ENCODE measurements at places on chromosomes 7 and 10.
A peak's percentile ranks its signal among the peaks of the same experiment; 100 is the strongest.

- no peak for DNase-seq
These were observed 11.1 kb upstream of the INA start for GRCh38 chr10:103265717-103266329.

DNA sequence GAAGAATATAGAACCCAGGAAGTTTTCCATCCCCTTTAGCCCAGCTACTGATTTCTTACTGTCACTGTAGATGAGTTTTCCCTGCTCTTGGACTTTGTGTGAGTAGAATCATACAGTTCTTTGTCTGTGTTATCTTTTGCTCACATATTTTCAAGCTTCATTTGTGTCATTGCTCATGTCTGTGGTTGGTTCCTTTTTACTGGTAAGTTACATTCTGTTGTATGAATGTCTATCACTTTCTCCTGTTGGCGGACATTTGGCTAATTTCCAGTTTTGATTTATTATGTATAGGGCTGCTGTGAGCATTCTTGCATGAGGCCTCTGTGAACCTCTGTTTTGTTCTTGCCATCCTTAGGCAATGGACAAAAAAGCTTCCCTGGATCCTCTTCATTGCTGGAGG, 5.3 kb downstream of the GLRX3 start:
- DNase-seq, result no peak

DNA sequence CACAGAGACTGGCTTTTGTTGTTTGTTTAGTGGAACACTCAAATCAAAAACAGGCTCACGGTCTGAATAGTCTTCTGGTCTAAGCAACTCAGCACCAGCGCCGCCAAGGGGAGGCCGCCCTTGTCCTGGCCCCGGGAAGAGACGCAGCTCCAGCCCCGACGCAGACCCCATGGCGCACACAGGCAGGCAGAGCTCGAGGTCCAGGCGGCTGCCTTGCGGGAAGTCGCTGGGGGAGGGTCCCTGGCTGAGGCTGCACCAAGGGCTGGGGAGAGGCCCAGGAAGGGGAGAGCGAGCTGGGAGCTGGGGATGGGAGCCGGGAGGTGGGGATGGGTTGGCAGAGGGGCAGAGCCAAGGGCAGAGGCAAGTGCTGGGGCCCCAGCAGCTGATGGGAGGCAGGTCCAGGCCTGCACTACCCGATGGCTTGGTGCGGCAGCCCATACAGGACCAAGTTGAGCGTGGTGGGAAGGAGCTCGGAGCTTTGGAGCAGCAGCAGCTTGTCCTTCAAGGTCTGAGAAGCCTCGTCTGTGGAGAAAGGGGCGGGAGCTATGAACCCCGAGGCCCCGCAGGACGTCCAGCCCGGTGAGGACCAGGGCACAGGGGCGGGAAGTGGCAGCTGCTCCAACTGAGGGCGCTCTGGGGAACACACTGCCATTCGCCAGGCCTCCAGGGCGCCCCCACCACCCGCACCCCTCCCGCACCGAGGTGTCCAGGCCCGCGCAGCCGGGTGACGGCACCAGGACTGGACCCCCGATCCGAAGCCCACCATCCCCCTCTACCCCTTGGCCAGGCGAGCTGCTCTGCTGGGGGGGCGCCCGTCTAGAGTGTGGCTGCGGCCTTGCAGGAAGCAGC, 22.7 kb upstream of the NKX6-2 start:
- DNase-seq, result no peak

- DNase-seq, result no peak
These were observed 2.2 kb upstream of the ATP6V1F start for GRCh38 chr7:128860158-128861073.

DNA sequence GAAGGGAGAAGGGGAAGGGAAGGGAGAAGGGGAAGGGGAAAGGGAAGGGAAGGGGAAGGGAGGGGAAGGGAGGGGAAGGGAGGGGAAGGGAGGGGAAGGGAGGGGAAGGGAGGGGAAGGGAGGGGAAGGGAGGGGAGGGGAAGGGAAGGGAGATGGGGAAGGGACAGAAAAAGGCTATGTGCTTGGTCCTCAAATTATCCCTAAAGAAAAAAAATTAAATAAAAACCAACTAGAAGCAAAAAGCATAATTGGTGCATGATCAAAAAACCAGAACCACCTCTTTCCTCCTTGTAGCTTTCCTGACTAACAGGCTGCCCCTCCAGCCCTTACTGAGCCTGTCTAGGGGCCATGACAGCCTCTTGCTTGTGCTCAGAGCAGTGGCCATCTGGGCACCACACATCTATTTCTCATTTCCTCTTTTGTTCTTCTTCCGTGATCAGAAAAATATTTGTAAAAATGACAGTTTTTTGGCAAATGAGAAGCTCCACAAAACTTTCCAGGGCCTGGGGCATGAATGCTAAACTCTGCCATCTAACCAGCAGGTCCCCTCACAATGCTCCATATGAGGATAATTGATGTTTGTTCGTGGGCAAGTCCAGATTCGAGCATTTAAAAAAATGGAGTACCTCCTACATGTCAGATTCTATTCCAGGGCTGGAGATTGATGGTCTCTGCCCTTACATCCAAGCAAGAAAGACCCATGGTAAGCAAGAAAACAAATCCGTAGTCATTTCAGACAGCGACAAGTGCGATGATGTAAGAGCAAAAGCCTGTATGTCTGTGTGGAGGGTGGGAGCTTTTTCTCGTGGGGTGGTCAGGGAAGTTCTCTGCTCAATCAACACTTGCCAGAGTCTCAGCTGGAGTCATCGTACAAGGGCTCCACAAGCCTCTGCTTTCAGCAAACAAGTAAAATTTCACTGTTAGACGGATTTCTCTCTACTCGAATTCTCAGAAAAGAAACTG, 320.9 kb downstream of the WDR11 start:
- no peak for DNase-seq

GRCh38 chr7:16970732-16971482, 89.1 kb upstream of the AGR3 start:
- DNase-seq, result no peak

DNA sequence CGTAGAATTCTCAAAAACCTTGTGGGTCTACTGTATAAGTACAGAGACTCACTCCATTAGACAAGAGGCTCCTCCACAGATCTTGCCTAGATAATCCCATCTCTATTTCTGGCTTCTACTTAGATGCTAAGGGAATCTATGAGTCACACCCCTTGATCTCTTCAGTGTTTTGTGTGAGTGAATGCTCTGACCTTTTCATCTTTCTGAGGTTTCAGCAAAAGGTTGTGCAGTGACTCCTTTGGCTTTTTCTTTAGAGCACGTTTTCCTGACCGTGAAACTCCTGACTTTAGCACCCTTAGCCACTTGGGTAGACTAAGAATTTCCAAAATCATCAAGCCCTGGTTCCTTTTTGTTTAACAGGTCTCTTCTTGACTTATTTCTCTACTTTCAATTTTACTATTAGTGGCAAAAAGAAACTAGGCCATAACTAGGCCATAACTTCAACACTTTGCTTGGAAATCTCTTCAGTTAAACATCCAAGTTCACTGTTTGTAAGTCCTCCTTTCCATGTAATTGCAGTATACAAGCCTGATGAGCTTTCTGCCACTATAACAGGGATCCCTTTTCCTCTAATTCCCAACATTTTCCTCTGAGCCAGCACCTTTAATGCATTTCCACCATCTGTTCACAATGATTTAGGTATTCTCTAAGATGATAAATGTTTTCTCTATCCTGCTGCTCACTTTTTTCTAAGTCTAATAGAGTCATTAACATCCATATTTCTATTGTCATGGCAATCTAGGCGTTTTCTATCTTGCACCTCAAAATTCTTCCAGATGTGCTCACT, 19.4 kb downstream of the COPG2 start:
- DNase-seq, result no peak

DNA sequence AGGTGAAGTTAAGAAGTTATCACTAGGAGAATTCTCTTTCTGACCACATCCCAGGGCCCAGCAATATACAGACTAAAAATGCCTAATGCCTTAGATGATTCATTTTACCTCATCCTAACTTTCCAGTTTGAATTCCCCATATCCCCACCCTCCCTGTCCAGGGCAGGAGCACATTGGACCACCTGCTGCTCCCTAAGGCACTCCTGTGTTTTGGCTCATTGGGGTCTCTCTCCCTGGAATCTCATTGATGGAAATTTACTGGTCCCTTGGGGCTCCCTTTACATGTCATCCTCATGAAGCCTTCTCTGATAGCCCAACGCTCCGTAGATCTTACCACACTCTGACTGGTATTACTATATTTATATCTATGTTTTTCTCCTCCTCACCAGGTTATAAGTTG, 2.7 kb downstream of the IL2RA start:
- no peak for DNase-seq

DNA sequence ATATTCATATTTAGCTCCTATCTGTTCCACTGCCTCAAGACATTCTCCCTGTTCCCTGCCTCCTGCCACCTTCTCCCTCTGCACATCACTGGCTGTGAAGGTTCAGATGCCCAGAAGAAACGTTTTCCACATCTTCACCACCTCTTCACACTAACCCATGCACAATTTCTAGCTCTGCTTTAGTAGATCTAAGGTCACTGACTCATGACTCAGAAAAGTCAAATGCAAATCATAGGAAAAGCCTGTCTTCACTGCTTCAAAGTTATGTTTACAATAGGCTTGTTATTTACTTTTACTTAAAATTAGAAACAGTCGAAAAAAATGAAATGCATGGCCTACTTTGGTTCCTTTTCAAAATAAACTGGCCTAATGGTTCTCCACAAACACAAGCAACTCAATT, 2.5 kb downstream of the SCRN1 start:
- DNase-seq, result no peak

- peak; percentile 10 for DNase-seq
These were observed 652 bp upstream of the VPS26A start for GRCh38 chr10:69123306-69123746.

- DNase-seq, result no peak
These were observed 16.9 kb downstream of the ZNF92 start for GRCh38 chr7:65390588-65390987.

DNA sequence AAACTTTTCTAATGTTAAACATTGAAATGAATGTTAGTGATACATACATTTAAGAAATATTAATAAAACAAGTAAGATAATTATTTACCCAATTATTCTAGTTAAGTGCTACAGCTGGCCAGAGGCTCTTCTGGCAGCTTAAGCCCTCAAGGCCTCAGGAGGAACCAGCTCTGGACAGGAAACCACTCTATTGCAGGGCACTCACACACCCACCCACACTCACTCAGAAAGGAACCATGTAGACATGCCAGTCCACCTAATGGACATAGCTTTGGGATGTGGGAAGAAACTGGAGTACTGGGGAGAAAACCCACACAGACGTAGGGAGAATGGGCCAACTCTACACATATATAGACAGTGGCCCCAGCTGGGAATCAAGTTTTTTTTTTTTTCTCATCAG, 28.2 kb downstream of the UMAD1 start:
- DNase-seq, result no peak

GRCh38 chr10:112951359-112952281, 1.6 kb downstream of the TCF7L2 start:
- DNase-seq, result peak; percentile 34

Data from CD4-positive, alpha-beta T cell treated with Interleukin-4 for 4 hours (primary cell).